ENCODE measurements at places on chromosomes 2 and 18.

GRCh38 chr18:72360634-72361033 lies 183.5 kb downstream of the CBLN2 start:
- DNase-seq: no peak

GRCh38 chr2:222613715-222614331 lies 42.1 kb downstream of the FARSB start:
- peak; percentile 80 for DNase-seq

DNA sequence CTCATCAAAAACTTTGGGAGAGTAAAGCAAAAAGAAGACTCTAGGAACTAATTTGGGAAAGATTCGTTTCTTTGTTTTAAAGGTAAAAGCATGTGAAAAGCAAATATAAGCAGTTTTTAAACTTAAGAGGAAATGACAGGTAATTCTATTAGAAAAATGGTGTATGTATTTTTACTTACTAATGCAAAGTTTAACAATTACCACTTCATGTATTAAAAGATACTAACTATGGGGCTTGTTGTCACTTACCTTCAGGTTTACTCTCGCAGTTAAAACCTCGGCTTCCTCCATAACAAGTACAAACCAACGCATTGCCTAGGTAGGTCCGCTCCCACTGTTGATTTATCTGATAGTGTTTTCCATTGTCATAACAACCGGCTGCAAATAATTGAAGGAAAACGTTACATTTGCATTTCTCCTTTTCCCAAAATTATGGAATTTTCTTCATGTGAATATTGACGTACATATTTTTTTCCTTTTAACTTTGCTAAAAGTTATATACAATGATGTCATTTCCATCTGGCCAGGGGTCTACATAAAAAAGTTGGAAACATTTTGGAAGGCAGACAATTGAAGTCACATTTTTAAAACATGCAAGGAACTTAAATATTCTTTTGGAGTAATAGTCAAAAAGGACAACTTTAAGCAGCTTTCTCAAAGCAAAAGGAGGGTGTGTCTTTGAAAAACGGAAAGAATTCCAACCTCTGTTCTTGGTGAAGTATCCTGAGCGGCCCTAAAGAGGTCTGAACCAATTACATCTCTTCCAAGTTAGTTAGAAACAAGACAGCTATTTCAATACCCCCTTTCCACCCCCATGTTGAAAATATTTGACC lies 1.2 kb downstream of the FN1 start:
- peak; percentile 50 for DNase-seq

GRCh38 chr2:12170121-12170520 lies 423.7 kb downstream of the LPIN1 start:
- no peak for DNase-seq

- DNase-seq: no peak
These were observed 53.0 kb downstream of the ZC3H8 start for GRCh38 chr2:112201696-112202430.

GRCh38 chr2:56688661-56689060 lies 504.9 kb downstream of the CCDC85A start:
- no peak for DNase-seq

GRCh38 chr2:237456200-237456843 lies 30.7 kb upstream of the MLPH start:
- peak; percentile 85 for DNase-seq

DNA sequence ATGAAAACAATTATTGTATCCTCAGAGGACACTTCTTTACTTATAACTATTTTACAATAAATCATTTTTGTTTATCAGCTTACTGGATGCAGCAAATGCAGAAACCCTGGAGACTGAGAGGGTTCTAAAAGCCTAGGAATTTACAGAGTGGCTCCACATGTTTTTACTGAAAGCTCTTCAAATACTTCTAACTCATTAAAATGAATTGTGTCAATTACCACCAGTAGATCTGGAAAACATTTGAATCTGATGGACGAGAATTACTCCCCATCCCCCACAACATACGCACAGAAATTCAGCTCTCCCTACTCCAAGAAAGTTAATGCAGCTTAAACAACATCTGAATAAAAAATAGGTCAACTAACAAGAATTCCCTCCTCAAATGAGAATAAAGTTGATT lies 319.8 kb upstream of the FIGN start:
- DNase-seq: no peak

- DNase-seq: no peak
These were observed 144.7 kb upstream of the ITGA4 start for GRCh38 chr2:181312515-181312927.

GRCh38 chr2:101560780-101561315 lies 85.9 kb upstream of the RFX8 start:
- no peak for DNase-seq

GRCh38 chr2:10592652-10593051 lies 97.1 kb downstream of the NOL10 start:
- DNase-seq: peak; percentile 16

GRCh38 chr18:13382954-13383827 lies 164.6 kb downstream of the LDLRAD4 start:
- DNase-seq: no peak

All from adipocyte (in vitro differentiated cells).